ENCODE measurements at places on chromosomes 11 and 22. TPM values are rescaled to one million over a fixed set of nuclear protein-coding genes. Genes with fewer than 3 reads are reported as not detected.
A peak's percentile ranks its signal among the peaks of the same experiment; 100 is the strongest.

- no peak for ATAC-seq
Measured at GRCh38 chr22:38443628-38444521, 11.1 kb downstream of the KCNJ4 start.

The LDHA gene
- 227 TPM for total RNA-seq

DNA sequence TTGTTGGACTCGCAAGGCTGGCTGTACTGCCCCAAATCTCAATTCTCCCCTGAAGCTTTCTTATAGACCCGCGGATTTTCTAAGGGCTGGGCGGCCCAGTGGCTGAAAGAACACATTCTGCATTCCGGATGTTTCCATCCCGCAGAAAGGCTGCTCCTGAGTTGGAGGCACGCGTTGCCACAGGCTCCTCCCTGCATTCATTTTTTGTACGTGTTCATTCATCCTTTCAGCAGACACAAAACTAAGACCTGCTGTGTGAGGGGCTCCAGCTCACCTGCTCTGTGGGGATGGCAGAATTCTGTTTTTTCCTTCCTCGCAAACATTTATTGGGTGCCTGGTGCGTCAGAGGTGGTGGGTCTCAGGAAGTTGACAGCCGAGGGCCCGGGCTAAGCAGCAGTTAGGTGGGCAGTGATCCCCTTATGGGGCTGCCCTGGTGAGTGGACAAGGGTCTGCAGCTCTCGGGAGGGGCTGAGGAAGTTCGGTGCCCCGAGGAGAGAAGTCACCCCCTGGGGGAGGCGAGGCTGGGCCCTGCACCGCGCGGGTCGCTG, 23.7 kb downstream of the SHANK3 start:
- no peak for ATAC-seq

GRCh38 chr11:957212-957920, 31.7 kb downstream of the AP2A2 start:
- ATAC-seq = no peak

- ATAC-seq = no peak
Measured at GRCh38 chr11:26953770-26954392, 40.0 kb upstream of the FIBIN start.

The SOX10 gene
- total RNA-seq = 2.2 TPM

GRCh38 chr11:118907051-118908042, 18.4 kb downstream of the BCL9L start:
- peak; percentile 14 for ATAC-seq

The TTC12 gene
- 26.7 TPM for total RNA-seq

- ATAC-seq = peak; percentile 33
Measured at GRCh38 chr11:31106326-31106725, 263.2 kb downstream of the DCDC1 start.

DNA sequence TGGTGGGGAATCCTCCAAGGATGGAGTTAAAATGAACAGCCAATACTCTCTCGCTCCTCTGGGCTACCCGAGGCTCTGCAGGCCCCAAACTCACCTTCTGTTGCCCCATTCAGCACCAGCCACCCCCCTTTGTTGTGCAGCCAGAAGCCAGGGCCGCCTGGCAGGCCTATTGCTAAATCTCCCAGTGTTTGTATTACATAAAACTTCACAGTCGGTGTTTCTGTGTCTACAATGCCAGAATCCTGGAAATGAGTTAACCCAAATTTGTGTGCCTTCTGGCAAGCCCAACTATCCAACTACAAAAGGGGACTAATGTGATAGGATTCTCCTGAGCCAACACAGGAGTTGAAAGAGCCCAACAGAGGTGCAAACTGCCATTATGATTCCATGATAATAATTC, 9.3 kb downstream of the KCNJ5 start:
- ATAC-seq = no peak

All from motor neuron (in vitro differentiated cells).